T47D (cell line): ENCODE measurements at places on chromosomes 16 and 17.

DNA sequence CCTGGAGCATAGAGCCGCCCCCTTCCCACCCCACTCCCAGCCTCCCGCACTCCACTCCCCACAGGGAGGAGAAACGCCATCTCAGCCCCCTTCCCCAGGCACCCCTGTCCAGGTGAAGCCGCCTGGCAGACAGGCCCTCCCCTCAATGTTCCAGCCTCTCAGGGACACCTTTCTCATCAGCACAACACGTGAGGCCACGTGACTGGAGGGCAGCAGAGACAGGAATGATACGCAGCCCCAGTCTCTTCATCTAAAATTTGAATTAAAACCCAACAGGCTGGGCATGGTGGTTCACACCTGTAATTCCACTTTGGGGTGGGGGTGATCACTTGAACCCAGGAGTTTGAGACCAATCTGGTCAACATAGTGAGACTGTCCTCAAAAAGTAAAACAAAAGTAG lies 20.2 kb upstream of the AATK start:
- no peak for DNase-seq

DNA sequence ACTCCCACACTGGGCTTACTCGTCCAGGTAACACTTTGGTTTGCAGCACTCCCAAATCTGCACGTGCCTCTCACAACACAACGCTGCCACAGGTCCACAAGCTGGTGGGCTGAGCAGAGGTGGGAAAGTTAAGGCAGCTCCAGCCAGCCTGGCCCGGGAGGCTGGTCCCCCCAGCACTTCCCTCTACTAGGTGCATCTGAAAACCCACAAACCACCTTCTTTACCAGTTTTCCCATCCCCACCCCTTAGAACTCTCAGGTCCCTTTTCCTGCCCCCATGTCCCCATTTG lies 1.4 kb upstream of the GAA start:
- no peak for DNase-seq

DNA sequence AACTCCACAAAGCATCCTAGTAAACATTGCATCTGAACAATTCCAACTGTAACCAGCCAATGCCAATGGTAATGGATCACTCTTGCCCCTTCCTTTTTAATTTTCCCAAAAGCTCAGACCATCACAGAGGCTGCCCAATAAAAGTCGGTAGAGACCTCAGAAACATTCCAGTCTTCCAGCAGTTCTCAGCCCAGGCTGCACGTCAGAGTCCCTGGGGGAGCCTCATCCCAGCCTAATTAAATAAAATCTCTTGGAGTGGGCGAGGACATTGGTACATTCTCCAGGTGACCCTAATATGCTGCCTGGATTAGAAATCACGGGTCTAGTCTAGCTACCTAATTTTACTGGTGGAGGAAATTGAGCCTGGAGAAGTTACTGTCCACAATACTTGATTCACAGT lies 117.1 kb upstream of the MYOCD start:
- DNase-seq = no peak

GRCh38 chr16:70695331-70696070 lies 9.6 kb upstream of the MTSS2 start:
- no peak for DNase-seq

DNA sequence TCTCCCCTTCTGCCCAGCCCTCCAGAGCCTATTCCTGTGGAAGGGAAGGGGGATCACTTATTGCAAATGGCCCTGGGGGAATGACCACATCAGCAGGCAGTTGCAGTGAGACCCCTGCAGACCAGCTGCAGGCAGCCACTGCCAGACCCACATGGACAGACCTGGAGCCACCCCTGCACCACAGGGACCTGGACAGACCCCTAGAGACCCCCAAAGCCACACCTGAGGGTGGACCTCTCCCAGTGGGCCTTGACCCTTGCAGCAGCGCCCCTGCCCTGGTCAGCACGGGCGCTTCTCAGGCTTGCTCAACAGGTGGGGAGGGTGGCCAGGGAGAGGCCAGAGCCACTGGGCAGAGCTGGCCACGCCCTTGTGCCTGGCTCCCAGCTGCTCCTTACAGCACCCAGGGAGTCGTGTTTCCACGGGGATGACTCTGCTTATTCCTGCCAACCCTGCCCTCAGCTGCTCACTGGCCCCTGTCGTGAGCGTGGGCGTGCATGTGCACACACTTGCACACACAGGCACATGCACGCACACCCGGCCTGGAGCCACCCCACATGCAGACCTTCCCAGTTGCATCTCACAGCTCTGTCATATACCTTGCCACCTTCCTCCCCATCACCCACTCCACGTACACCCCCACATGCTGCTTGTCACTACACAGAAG lies 1.3 kb upstream of the SCN4A start:
- DNase-seq = peak; percentile 35

- DNase-seq = no peak
Measured at GRCh38 chr17:30352240-30352814, 18.5 kb upstream of the TMIGD1 start.

GRCh38 chr17:20087538-20088250 lies 78.5 kb downstream of the SPECC1 start:
- no peak for DNase-seq

- no peak for DNase-seq
Measured at GRCh38 chr16:85436636-85437165, 176.4 kb upstream of the GSE1 start.

- DNase-seq = no peak
Measured at GRCh38 chr17:57653279-57653678, 91.8 kb downstream of the CCDC182 start.

DNA sequence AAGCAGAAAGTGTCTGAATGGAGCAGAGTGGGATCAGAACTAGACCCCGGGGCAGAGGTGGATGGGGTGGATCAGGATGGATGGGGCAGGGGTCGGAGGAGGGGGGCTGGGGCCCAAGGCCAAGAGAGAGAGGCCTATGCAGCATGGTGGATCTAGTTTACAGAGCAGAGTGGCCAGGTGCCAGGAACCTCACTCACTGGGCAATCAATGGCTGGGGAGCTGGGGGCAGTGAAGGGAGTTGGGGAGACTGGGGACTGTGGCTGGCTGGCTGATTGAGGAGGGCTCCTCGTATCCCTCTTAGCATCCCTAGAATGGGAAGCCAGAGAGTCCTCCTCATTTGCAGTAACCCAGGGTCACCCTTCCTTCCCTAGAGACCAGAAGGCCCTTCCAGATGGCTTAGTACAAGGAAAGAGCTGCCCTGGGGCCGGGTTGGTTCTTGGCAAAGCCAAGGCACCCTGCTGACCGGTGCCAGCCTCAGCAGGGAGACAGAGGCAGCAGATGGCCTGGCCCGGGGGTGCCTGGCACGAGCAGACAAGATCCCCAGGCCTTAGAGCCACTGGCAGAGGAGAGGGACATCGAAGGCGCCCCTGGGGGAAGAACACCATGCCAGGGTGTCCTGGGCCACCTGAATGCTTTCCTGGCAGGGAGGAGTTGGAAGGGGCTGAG lies 36.8 kb downstream of the SRCIN1 start:
- DNase-seq = no peak

DNA sequence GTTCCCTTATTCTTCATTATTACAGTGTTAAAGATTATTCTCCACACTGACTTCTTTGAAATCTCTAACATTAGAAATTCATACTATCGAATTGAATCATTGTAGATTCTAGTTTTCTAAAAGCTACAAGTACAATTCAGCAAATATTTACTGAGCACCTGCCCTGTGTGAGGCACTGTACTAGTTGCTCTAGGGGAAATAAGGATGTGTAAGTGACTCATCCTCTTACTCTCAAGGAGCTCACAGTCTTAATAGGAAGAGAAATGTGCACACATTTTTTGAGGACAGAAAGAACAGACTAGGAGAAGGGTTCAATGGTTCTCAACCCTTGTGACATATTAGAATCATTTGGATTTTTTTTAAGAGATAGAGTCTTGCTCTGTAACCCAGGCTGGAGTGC lies 7.7 kb upstream of the SLFN12L start:
- DNase-seq = no peak

DNA sequence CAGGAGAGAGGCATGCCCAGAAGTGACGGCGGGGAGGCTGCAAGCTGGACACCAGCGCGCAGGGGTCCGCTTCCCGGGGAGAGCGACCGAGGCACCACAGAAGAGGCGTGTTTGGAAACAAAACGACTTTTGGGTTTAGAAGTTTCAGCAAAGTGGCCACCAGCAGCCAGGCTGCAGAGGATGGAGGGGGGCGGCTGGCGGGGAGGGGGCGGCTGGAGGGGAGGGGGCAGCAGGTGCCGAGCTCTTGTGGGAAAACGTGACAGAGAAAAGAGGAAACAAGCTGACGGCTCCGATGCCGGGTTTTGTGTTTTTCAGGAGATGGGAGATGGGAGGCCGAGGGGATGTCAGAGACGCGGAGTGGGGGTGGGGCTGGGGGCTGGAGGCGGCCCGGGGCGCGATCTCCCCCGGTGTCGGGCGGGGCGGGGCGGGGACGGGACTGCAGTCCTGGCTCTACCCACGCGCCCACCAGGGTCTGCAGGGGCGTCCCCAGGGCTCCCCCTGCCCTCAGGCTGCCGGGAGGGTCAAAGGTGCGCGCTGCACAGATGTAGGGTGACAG lies 32.1 kb upstream of the RPH3AL start:
- DNase-seq = no peak

GRCh38 chr16:47258874-47259461 lies 115.2 kb upstream of the NETO2 start:
- DNase-seq = peak; percentile 46

DNA sequence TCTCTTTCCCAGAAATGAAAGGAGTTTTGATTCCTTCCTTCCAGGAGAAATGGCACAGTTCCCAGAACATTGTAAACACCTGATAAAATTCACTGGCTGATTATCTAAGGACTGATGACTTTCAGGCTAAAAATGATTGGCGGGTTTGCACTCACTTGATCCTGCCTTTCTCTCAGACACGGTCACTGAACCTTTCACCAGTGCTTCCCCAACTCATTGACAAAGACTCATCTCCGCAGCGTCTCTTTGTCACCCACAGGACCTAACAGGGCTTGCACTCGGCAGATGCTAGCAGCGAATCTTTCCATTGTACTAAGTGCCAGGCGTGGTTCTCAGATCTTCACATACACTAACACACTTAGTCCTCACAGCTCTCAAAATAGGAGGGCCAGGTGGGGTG lies 7.3 kb upstream of the DHRS7C start:
- DNase-seq = no peak

DNA sequence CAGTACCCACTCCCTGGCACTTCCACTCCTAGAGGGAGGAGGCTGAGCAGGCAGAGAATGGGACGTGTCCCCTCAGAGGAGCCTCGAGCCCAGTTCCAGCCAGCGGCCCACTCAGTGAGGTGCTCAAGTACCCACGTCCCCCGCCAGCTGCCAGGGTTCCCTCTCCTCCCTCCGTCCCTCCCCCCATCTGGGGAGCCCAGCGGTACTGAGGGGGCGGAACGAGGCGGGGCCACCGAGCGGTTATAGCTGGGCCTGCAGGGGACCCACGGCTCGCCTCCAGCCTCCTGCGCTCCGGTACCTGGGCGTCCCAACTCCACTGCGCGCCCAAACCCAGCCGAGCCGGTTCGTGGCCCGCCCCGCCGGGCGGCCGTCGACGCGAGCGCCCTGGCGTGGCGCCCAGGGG lies at the start of gene NPW:
TSS of gene NPW (plus strand) at position 268 of the 403 bp plus-strand sequence.
- DNase-seq = no peak

- DNase-seq = no peak
Measured at GRCh38 chr16:11562411-11562810, 24.3 kb downstream of the LITAF start.

DNA sequence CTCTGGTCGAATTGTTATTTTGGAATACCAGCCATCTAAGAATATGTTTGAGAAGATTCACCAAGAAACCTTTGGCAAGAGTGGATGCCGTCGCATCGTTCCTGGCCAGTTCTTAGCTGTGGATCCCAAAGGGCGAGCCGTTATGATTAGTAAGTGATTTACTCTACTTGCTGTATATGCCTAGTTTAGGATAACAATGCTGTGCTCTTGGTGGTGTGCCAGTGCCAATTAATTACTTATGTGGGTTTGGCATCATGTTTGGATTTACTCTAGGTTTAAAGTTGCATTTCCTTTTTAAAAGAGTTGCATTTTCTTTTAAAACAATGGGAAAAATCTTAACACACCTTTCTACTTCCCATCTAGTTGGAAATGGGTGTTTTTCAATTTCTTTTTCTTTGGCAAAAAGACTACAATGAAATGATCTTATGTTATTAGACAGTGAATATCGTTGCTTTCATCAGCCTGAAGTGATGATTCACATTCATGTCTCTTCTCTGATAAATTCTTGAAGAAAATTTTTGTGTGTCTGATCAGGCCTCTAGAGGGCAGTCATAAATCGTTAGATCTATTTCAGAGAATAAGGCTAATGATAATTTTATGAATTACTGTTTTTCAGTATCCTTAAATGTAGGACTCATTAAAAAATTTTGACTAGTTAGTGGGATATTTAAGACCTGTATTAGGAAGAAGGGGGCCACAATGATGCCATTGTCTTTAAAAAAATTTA lies 5.6 kb downstream of the SF3B3 start:
- no peak for DNase-seq
